ENCODE measurements at places on chromosomes 16 and 17.

DNA sequence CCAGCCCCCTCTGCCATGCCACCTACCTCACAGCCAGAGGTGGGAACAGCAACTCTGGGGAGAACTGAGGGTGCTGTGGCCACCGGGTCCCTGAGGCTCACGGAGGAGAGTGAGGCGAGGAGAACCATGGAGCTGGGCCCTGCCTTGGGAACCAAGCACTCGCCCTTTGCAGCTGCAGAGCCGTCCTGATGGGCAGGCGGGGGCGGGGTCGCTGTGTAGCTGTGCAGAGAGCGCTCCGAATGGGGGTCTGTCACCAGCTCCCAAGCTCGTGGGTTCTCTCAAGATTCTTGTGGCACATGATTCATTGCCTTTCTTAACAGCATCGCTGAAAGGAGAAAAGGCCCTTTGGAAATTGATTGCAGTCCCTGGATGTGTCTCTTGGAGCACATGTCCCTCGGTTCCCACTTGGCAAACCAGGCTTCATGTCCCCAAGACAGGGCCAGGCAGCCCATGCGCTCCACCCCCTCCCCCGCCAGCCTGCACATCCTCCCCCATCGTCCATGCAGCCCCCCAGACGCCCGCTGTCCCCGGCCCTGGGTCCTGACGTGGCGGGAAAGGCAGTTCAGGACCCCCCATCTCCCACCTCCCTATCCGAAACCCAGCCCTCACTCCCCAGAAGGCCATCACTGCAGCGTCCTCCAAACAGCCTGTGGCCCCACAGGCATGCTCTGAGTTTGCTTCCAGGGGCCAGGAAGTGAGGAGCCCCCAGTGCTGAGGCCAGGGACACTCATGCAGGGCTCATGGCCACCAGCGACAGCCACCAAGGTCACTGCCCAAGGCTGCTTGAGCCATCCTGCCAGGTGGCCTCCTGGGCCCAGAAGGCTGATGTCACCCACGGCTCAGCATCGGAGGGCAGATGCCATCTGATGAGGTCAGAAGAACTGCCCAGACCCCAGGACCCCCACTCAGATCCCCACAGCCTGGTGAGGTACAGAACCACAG lies 20.6 kb upstream of the CHMP6 start:
- DNase-seq: no peak

DNA sequence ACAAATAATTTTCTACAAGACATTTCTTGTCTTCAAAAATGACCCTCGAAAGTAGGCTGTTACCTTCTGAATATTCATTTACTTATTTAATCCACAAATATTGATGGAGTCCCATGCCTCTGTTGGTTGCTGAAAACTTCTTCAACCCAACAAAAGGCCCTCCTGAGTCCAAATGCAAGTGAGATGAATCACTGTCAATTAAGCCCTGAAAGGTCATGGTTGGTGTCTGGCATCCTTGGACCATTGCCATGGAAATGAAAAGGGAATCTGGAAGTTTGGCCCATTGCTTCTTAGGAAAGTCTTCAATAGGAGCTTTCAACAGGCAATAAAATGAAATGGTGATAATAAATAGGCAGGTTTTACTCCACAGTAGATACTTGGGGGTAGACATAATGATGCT lies 364.7 kb upstream of the DYNLRB2 start:
- DNase-seq: no peak

DNA sequence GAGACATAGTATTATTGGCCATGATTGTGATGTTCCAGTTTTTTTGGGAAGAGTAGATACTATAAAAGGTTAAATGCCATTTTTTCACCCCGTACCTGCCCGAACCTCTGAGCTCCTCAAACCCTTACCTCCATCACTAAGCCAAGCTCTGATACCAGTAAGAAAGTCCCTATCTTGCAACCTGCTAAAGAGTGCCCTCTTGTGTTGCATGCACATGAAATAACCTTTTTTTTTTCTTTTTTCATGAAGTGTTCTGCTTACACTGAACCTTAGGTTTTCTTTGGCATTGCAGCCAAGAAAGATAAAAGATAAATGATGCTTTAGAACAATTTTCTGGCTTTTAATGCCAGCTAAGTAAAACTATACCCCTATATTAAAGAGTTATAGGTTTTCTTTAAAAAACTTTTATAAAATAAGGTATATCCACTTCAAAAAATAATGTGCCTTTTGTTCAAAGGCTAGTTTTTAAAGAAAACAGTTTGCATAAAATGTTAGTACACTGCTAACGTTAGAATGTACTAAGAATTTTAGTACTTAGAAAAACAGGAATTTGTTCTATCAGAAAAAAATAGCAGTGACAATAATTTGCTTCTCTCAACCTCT lies 295.3 kb upstream of the PMFBP1 start:
- no peak for DNase-seq

DNA sequence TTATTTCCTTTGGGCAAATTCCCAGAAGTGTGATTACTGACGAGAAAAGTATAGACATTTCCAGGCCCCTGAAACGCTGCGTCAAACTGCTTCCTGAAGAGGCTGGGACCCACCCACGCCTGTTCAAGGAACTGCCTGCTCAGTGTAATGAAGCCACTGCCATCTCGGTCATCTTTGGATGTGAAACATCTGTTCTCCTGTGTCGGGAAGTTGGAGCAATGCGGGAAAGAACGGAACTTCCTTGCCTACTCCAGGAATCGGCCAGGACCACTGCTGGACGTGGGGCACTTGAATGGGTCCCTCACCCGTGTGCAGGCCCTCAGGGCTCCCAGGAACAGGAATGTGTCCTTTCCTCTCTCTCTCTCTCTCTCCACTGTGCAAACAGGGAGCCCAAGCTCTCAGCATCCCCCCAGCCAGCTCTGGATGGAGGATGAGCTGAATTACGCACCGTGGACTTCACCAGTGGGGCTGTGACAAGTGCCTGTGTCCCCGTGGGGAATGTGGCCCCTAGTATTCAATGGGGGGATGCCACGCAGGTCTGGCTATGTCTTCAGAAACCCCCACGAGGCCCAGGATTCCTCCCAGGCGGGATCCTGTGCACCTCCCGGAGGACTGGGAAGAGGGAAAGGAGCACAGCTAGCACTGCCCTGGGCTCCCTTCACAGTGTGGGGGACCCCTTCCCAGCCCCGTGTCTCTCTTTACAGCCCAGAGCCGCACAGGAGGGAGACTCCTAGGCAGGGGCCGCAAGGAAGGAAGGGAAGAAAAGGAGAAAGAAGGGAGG lies 18.3 kb upstream of the LITAF start:
- DNase-seq: peak; percentile 93

DNA sequence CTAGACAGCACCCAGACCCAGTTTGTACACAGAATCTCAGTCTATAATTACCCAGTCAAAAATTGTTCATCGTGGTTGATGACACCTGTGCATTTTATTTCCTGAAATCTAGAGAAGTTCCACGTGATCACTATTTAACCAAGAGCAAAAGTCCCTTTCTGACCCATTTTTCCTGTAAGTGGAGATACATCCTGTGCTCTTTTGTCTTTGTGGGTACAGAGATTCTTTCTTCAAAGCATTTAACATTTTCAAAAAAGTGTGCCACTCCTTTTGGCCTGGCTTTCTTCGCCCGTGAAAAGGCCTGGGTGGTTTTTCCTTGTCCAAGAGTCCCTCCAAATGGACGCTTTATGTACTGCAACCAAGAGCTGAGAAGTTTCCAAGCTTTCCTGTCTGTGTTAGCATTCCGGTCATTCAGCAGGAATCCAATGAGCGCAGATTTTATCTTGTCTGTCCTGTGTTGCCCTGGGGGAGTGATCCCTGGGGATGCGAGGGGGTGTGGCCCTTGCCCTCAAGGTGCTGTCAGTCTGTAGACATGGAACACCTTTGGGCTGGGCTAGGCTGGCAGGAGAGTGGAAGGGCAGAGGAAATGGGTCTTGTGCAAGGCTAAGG lies 161.1 kb upstream of the CACNG5 start:
- peak; percentile 74 for DNase-seq

GRCh38 chr16:69818891-69819545 lies 56.9 kb downstream of the WWP2 start:
- DNase-seq: no peak

DNA sequence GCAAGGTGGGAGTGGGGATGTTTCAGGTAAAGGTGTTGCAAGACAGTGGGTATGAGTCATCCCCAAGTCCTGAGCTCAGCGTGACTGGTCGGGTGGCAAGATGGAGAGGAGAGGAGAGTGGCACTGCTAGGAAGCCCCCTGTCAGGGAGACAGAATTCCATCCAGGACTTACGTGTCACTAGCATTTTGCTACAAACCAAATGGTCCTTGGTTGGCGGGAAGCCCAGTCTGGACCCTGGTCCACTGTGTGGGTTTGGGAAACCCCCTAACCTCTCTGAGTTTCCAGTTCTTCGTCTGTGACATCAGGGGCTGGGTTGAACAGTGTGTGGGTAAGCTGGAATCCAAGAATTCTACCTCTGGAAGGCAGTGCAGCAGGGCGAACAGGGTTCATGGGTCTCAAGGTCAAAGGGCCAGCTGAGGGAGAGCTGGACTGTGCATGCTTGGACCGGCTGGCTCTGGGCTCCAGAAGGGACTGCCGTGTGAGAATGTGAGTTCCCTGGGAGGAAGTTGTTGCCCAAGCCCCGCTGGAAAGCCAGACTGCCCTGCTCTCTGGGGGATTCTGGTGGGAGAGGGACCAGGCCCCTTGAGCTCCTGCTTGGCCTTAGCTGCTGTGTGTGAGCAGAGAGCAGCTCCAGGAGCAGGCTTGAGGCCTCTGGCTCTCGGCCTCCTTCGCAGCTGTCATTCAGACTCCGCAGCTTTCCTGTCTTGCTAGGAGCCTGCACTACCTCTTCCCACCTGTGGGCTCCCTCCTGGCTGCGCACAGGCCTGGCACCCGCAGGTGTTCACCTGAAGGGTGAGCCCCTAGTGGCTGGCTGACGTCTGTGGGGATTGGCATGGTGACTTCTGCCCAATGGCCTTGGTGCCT lies 84.6 kb downstream of the NT5M start:
- DNase-seq: peak; percentile 38

DNA sequence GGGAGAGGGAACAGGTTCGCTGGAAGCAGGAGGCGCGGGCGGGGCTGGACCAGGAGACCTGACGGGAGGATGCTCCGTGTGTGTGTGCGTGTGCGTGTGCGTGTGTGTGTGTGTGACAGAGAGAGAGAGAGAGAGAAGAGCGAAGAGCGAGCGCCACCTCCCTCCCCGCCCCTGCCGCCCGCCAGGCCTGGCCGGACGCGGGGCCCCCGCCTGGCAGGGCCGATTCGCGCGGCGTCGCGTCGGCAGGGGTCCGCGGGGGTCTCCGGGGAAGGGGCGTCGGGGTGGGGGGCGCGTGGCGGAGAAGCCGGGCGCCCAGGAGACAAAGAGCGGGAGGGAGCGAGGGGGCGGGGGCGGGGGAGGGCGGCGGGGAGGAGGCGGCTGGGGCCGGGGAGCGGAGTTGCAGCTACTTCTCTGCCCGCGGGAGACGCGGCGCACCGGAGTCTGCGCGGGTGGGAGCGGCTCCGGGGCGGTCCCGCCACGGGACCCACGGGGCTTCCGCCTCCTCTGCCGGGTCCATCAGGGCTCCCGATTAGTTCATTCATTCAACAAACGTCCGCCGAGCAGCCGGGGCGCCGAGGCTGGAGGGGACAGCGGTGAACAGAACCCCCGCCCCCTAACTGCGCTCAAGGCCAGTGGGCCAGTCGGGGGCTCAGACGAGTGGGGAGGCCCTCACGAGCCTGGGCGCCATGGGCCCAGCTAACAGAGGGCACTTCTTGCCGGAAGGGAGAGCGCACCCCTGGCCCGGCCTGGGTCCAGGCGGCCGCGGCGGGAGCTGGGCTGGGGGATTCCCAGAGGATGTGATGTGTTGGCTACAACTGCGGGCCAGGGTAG lies at the start of gene SAMD14:
SAMD14 (minus strand) TSS at position 433 of the 831 bp plus-strand sequence. CDS start 5,201 bp downstream, outside the sequence.
- DNase-seq: peak; percentile 71

DNA sequence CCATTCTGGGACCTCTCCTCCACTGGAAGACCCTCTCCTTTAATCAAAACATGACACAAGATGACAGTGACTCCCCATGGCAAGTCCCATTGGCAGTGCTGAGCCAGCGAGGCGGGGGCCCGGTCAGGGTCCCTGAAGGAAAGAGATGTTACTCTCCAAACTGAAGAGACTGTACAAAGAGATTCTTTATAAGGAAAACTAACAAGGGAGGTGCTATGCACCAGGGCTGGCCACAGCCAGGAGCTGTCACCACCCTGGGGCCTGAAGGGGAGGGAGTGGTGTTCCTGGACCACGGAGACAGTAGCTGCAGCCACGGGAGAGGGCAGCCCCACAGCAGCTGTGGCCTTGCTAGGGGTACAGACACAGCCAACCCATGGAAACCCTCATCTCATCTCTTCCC lies 123.1 kb downstream of the XYLT1 start:
- no peak for DNase-seq

DNA sequence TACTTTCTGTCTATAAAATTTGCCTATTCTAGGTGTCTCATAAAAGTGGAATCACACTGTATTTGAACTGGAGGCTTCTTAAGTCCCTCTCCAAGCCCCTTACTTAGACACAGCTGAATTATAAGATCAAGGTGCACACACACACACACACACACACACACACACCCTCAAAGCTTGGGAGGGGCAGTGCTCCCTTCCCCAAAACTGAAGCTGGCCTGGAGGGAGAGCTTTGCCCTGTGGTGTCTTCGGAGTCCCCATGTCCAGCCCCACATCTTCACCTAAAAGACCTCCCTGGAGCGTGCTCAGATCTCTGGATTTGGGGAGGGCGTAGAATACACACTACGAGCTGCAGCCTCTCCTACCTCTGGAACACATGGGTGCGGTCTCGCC lies 828 bp downstream of the EMP2 start:
- no peak for DNase-seq

- no peak for DNase-seq
Measured at GRCh38 chr17:39057701-39058206, 90.6 kb upstream of the FBXO47 start.

- DNase-seq: no peak
Measured at GRCh38 chr16:13264749-13265552, 363.6 kb downstream of the SHISA9 start.

DNA sequence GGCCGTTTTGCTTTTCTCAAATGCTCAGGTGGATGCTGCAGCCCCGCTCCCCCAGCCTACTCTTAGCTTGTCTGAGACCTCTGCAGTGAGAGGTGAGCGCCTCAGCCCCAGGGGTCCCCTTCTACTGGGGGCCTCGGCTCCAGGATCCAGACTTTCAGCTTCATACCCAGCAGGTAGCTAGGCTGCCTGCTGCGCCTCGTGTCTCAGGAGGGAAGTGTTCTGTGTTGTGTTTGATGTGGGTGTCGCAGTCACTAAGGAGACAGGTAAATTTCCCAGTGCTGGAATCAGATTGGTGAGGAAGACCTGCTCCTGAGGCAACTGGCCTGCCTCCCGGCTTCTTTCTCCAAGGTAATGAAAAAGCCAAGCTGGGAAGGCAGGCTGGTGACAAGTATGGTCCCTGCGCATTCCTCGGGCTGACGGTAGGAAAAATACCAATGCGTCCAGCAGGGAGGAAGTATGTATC lies 604.0 kb upstream of the SALL1 start:
- DNase-seq: no peak
